ENCODE measurements at places on chromosomes 7 and 10.

- no peak for DNase-seq
Measured at GRCh38 chr7:30278376-30278775, 6.0 kb upstream of the ZNRF2 start.

- no peak for DNase-seq
Measured at GRCh38 chr7:93178213-93178612, 30.0 kb upstream of the SAMD9L start.

DNA sequence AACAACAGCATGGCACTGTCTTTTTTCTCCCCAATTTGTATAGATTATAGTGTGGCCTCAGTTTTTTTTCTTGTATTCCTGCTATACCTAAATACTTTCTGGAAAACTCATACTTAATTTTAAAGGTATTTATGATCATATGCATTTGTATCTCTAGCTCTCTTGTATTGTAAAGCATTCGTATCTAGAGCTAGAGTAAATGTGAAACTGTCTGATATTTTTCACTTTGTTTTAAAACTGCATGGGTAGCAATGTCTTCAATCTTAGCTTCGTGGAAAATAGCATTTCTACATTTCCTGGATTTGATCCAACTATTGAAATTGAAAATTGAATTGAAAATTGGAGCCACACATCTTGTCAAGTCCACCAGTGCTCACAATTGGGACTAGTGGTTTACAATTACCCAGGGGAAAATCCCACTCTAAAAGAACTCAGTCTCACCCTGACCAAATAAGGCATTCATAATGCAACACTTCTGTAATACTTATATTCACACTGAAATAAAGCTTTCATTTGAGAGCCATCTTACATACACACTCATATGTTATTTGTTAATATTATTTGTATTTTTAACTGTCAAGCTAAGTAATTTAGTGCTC lies 51.3 kb upstream of the KLF6 start:
- DNase-seq: no peak

DNA sequence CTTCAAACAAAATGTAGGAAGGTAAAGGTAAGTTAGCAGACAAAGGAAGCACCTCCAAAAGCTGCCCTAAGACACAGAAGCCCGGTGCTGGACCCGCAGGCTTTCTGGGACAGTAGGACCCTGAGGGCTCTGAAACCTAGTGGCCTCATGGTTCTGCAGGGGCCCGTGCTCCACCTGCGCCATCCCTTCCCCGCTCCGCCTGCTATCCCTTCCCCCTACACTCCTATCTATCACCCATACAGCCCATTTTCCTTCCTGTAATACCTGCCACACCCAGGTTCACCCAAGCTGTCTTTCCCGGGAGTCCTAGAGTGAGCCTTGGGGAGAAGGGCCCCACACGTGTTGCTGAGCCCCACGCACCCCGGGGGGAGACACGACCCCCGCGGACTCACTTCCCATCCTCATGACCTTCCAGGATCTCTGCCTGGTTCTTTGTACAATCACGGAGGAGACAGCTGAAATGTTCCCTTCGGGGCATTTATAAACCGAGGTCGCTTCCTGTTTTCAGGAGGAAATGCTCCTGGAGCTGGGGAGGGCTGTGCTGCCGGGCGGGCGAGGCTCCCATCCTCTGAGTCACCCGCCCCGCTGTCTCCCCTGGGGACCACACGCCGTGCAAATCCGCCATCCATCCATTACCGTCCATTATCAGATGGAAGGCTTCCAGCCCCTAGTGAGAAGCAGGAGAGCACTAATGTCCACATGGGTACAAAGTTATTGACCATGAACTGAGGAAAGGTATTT lies 251.7 kb upstream of the PITRM1 start:
- DNase-seq: no peak

DNA sequence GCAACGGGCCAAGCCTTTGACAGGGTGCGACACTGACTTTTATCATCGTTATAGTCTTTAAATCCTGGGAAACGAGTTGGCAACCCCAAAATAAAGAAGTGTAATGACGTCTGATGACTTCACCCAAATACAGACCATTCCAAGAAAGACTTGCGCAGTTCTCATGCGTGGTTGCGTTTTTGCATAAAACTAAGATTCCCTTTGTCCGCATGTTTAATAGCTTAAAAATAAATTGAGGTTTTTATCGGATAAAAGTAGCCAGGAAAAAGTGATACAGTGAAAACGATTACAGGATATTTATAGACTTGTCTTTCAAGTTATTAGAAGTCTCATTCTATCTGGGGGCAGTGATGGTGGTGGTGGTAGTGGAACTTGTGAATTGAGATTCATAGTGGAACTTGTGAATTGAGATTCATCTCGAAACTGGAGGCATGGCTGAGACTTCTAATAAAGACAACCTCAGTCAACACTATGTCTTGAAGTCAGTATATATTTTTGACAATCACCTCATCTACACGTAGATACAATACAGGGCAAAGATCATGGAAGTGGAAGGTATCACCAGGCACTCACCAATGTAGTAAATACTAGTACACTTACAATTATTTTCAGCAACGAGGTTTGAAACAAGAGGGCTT lies 1.2 kb upstream of the NAMPT start:
- no peak for DNase-seq

DNA sequence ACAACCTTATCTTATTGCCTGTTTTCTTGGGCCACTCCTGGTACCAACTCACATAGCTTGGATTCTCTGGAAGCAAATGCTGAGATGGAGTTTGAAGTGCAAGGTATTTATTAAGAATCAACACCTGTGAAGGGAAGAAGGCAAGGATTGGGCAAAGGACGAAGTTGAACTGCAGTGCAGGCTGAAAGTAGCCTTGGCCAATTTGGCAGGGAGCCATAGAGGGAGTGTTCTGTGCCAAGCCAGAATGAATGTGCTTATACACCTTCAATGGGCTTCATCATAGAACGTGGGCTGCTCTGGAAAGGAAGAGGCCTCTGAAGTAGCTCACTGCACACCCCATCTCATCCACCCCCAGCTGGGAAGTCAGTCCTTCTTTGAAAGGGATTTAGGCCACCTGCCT lies 79.8 kb upstream of the IFRD1 start:
- no peak for DNase-seq

DNA sequence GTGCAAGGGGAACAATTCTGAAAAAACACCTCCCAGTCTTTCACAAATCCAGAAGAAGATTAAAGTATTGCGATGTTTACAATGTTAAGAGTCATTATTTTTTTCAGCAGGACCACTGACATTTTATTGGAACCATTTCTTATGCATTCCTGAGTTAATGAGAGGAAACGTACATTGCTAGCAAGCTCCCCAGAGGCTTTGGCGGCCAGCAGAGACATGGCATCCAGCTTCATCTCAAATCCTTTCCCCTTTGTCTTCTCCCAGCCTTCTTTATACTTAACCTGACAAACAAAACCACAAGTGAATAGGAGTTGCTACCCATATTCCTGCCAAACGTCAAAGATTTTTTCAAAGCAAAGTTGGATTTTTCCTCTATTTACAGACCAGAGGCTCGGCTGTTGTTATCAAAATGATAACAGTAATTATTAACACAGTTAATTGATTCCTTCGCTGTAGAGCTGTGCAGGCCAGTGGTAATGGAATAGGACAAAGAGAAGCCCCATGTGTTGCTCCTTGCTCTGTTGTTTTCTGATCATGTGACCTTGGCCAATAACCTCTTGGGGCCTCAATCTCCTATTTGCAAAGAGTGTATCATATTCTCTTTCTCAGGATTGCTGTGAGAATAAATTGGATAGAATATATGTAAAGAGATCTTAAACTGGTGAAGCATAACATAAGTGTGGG lies 32.0 kb downstream of the NRAP start:
- DNase-seq: no peak

- DNase-seq: no peak
Measured at GRCh38 chr7:115911465-115911864, 119.1 kb downstream of the TFEC start.

DNA sequence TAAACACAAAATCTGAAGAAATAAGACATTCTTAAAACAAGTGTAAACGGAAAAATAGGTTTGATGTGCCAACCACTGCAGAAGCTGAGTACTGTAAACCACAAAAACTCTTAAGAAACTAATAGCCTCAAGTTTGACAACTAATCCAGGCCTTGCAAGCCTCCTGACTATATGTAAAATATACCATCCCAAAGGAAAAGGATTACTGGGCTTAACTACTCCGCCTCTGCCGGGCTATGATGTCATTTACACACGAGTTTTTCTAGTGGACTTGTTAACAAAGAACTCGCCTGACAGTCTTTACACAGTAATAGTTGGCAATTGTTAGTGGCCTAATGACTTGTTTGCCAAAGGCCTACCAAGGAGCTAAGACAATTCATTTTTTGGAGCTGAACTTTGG lies 2.1 kb downstream of the KIF5B start:
- DNase-seq: no peak

- DNase-seq: peak; percentile 2
Measured at GRCh38 chr10:49594594-49594993, 15.5 kb upstream of the SLC18A3 start.

GRCh38 chr7:28217143-28217542 lies 36.5 kb upstream of the JAZF1 start:
- no peak for DNase-seq

DNA sequence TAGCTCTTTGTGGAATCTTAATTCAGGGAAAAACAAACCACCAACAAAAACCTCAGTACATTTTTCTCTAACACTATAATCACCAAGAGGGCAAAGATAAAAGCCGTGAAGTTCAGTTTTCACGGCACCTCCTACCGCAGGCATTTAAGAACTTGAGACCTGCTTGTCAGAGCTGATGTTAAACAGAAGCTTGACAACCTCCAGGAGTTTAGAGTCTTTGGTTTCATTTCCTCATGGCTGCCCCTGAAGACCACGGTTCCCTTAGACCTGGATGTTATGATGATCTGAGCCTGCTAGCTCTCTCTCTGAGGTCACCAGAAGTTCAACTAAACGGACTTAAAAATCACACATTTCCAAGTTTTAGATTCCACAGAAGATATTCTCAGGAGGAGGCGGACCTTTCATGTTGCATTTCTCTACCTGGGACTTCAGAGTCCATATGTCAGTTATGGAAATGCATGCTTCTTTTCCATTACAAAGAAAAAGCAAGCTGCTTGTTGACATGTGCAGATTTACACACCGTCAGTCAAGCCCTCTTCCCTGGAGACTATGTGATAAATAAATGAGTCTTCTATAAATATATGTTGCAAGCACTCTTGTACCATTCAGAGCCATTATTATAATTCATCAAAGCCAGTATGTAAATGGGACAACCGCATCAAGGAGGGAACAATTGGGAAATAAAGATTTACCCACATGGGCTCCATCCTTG lies 258.0 kb downstream of the GFRA1 start:
- DNase-seq: no peak

DNA sequence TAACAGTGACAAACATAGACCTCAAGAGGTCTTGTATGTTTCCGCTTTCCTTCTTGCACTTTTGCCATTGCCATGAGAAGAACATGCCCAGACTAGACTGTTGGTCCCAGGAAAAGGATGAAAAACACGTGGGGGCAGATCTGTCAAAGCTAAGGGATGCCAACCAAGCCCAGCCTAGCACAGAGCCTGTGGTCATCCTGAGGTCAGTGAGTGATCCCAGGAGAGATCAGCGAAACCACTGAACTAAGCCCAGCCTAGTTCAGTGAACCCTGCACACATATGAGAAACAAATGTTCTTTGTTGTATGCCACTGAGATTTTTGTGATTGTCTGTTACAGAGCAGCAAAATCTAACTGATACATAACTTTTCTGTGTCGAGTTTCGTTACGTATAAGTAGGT lies 718.8 kb downstream of the MAGI2 start:
- DNase-seq: no peak

DNA sequence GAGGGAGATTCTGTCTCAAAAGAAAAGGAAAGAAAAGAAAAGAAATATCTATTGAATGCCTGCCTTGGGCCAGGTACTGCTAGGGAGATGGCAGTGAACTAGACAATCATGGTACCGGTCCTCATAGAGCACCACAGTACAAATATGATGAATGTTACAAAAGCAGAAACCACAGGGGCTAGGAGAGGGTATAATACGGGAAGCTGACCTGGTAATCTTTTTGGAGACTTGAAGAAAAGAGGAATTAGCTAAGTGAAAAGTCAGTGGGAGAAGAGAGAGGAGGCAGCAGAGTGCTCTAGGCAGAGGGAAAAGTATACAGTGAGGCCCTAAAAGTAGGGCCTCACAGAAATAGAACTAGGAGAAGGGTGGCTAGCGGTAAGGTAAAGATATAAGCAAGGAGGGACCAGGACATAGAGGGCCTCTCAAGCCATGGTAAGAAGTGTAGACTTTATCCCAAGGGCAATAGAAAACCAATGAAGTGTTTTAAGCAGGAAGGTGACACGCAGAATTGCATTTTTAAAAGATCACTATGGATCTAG lies 42.8 kb upstream of the WNT8B start:
- no peak for DNase-seq

DNA sequence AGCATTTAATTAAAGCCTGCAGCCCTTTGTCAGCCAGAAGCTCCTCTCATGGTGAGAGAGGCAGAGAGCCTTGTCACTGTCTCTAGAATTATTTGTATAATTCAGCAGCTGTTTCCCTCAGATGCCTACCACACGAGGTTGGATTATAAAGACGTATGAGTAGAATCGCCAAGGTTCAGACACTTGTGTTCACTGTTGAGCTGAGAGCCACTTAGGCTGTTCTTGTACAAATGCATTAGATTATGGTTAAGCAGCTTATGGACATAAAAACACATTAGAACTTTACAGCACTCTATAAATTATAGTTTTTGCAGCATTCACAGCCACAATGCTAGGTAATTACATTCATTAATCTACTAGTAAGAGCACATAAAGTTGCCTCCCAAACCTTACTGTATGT lies 282.6 kb downstream of the AUTS2 start:
- DNase-seq: no peak

- no peak for DNase-seq
Measured at GRCh38 chr7:50812841-50813475, 30.3 kb upstream of the GRB10 start.

DNA sequence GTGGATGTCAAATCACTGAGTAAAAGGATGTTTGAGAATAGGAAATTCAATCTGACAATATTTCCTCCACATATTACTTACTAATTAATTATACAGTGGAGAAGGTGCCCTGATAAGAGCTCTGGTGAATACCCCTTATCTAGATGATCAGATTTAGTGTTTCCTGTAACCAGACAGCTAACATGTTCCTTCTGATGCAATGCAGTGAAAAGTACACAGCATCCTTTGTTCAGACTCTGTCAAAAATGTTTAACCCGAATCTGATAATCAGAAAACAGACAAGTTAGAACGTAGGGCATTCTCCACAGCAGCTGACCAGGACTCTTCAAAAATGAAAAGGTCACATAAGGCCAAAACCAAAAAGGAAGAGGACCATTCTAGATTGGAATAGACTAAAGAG lies 46.2 kb downstream of the WDR11 start:
- DNase-seq: no peak

- DNase-seq: no peak
Measured at GRCh38 chr7:112869111-112869774, 79.0 kb upstream of the TMEM168 start.

- DNase-seq: peak; percentile 67
Measured at GRCh38 chr7:913736-914520, 37.6 kb downstream of the GET4 start.

DNA sequence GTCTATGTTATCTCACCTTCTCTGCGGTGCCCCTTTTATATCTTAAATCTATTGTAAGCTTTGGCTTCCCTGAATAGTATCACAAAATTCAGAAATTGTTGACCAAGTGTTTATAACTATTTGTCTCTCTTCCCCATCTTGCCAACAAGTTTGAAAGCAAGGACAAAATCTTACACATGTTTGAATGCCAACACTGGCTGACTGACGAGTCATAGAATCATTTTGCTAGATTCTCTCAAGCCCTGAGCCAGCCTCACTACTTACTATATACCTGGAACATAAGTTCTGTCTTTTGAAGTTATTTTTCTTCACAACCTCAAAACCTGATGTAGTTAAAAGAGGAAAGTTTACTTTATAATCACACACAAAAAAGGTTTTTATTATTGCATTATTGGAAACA lies 700.7 kb downstream of the PHTF2 start:
- DNase-seq: no peak

Measured in hippocampal formation (tissue), 2 donors.